Epithelial cell of proximal tubule (primary cell): ENCODE measurements at places on chromosomes 11 and 22. TPM values are rescaled to one million over a fixed set of nuclear protein-coding genes. Genes with fewer than 3 reads are reported as not detected.

DNA sequence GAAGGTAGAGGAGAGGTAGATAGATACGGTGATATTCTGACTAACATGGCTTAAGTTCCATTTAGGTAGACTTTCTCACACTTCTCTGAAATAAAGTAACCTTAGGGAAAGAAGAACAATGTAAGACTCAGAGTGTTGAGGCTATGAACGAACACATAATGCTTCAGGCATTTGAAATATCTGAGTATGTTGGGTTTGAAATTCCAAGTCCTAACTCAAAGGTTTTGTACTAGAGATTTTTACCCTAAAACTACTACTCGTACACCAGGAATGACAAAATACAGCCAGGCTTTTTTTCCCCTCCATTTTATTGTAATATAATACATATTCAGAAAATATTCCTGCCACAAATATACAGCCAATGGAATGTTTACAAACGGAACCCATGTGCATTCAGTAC, 592.6 kb downstream of the ETS1 start:
- DNase-seq, result peak; percentile 37

DNA sequence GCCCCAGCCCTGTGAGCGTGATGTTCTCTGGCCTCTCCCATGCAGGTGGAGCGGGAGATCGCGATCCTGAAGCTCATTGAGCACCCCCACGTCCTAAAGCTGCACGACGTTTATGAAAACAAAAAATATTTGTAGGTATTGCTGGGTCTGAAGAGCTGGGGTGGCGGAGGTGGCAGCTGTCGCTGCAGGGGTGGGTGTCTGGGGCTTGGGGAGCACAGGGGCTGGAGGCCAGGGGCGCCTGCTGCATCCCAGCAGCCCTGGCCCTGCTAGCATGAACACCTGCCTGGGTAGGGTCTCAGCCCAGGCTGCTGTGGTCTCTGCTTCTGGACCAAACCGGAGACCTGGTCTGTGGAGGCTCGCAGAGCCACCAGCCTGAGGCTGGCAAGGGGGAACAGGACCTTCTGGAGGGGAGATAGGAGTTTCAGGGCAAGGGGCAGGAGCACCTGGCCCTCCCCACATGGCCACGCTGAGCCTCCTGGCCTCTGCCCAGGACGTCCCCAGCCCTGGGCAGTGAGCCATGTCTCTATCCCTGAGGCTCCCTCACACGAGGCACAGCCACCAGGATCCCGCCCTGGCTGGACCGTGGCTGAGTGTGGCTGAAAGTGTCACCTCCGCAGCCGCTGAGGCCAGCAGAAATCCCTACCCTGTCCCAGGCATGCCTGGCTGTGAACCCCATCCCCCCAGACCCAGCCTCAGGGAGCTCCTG, 48.2 kb downstream of the MOB2 start:
- DNase-seq, result no peak

Gene PANX3
- not detected in 2 replicates for total RNA-seq

Gene UBASH3B
- 64.6 and 67.6 TPM in 2 replicates for total RNA-seq

Gene C11orf86
- not detected in 2 replicates for total RNA-seq

DNA sequence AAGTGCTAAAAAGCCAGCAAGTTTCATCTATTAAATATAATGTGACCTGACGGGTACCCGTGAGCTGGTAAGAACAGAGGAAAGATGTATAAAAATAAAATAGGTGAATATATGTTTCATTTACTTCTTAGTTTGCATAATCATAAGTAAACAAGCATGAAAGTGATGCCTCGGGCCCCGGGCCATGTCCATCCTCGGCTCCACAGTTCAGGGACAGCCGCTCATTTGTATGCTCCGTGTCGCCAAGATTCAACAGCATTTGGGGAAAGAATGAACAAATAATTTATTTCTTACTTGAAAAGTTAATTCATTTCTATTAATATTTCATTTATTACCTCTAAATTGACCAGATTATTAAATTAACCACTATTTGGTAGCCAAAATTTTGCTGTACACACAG, 251.8 kb downstream of the NTM start:
- no peak for DNase-seq

Gene C11orf54
- total RNA-seq, result 9.7 and 24.6 TPM in 2 replicates

DNA sequence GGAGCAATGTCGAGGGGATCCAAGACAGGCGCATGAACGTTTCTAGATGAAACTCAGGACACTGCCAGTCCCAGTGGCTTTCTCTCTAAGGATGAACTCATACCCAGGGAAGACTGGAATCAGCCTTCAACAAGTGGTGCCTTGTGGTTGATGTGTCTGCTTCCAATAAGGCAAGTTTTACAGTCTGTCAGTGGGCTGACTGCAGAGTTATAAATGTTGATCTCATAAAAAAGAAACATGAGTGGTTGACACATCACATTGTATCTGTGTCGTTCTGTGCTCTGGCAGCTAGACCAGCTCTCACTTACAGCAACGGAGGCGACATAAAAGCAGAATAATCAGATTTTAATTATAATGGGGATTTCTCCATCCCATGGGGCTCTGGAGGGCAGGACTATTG, 96.7 kb downstream of the SNX19 start:
- DNase-seq, result no peak

Gene FJX1
- 52.1 and 78.4 TPM in 2 replicates for total RNA-seq

DNA sequence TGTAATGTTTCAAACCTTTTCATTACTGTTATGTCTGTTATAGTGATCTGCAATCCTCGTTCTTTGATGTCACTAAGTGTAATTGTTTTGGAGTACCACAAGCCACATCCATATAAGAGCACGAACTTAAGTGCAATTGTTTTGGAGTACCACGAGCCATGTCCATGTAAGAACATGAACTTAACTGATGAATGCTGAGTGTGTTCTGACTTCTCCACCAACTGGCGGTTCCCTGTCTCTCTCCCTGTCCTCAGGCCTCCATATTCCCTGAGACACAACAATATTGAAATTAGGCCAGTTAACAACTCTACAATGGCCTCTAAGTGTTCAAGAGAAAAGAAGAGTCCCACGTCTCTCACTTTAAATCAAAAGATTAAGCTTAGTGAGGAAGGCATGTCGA, 23.5 kb downstream of the TESMIN start:
- no peak for DNase-seq

Gene INPP5J
- 1.2 and 3.0 TPM in 2 replicates for total RNA-seq
